ENCODE measurements at places on chromosomes 5 and 9.

DNA sequence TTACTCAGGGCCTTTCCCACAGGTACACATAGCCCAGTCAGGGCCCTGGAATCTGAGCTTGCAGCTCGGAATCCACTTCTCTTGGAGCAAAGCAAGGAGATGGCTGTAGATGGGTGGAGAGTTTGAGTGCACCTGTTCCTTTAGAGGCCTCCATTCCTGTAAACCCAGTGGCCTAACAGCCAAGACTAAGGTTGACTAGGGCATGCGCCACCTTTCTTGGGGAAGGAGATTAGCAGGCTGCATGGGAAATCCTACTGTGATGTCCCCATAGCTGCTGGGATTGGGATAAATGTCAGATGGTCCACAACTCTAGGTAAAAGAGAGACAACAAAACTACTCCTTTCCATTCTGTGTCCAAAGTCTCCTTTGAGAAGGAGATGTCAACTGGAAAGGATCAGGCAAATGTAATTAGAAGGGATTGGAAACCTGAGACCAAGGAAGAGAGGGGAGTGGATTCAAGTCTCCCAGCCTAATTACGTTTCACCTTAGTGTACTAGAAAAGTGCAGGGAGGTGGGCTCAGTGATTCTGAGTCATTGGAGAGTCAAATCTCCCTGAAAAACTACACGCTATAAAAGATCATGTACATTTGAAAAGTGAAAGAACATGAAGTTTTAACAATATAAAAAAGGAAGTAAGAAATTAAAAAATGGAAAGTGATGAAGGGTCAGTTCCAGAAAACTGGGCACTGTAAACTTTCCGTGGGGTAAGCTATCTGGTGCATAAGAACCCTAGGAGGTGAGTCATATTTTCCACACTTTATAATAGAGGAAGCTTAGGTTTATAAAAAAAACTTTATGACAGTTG lies 104.2 kb downstream of the SEC61B start:
- no peak for DNase-seq

DNA sequence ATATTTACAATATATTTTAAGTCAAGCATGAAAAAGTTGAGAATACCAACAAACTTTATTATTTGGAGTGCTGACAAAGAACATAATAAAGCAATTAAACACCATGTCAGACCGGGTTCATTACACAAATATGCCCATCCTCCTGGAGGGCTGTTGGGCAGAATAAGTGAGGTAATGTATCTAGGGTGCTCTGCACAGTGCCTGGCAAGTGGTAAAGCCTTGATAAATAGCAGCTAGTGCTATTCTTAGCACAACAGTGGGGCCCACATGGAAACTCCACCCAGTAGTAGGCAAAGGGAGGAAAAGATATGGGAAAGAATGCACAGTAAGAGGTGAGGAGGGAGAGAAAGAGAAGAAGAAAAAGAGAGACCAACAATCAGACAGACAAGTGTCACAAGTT lies 97.7 kb downstream of the SLC1A3 start:
- DNase-seq, result no peak

GRCh38 chr5:142280066-142281007 lies 44.5 kb downstream of the SPRY4 start:
- DNase-seq, result no peak

GRCh38 chr5:51381761-51382474 lies 1.3 kb upstream of the ISL1 start:
- DNase-seq, result no peak

- no peak for DNase-seq
Measured at GRCh38 chr5:172142709-172143215, 45.3 kb downstream of the STK10 start.
